Fibroblast of skin of scalp (primary cell): ENCODE measurements at places on chromosomes 7 and 10.
A peak's percentile ranks its signal among the peaks of the same experiment; 100 is the strongest.

DNA sequence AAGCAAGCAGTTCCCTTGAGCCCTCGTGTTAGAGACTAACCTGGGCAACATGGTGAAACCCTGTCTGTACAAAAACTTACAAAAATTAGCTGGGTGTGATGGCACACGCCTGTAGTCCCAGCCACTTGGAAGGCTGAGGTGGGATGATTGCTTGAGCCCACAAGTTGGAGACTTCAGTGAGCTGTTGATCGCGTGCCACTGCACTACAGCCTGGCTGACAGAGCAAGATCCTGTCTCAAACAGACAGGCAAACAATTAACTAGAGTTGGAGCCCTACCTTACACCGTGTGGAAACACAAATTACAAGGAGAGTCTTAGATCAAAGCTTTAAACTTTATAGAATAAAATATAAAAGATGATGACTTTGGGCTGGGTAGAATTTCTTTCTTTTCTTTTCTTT lies 219.5 kb downstream of the CUX1 start:
- no peak for DNase-seq

- no peak for DNase-seq
These were observed 82.3 kb downstream of the LRGUK start for GRCh38 chr7:134209322-134210015.

DNA sequence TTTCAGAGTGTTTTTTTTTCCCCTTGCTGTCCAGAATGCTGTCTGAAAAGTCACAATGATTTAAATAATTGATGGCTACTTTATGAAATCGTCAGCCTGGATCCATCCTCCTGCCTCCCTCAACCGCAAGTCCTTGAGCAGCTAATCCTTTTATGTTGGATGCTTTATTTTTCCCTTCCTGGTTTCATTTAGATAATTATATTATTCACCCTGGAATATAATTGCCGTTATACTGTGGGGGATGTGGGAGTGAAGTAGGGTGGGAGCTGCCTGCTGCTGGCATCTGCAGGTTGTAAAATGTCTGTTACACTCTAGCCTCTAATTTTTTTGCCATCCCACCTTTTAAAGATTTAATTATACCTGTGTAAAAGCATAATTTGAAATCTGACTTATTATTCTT lies 290.5 kb upstream of the LRGUK start:
- no peak for DNase-seq

DNA sequence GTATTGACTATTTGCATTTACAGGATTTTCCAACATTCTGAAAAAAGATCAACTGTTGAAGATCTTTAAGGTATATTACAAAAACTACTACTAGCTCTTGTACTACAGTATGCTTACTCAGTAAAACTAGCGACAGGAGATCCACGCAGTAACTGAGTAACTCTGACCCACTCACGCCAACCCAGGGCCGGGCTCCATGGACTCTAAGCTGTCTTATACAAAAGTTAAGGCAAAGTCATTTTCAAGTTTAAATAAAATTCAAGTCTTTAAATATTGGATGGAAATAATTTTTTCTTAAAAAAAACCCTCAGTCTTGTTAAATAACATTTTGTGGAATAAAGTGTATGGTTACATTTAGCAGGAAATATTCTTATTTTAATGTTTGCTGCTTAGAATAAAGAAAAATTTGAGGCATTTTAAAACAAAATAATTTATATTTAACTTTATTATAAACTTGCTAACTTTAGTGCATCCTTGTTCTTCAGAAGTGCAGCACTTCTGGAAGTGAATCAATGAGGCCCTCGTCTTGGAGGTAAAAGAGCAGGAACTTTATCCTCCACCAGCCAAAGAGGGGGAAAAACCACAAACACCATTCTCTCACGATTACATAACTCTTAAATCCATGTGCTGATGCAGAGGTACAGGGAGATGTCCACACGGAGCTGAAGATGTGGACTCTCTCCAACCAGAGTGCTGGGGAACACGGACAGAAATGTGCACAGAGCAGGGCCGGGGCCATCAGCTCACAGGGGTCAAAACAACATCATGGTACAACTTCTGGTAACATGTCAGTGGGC lies 119.9 kb downstream of the LARP4B start:
- no peak for DNase-seq

GRCh38 chr10:4474829-4475228 lies 351.2 kb upstream of the AKR1E2 start:
- no peak for DNase-seq

GRCh38 chr7:34807548-34808340 lies 149.7 kb downstream of the NPSR1 start:
- no peak for DNase-seq

GRCh38 chr7:47435889-47436312 lies 146.0 kb downstream of the TNS3 start:
- DNase-seq: peak; percentile 91

DNA sequence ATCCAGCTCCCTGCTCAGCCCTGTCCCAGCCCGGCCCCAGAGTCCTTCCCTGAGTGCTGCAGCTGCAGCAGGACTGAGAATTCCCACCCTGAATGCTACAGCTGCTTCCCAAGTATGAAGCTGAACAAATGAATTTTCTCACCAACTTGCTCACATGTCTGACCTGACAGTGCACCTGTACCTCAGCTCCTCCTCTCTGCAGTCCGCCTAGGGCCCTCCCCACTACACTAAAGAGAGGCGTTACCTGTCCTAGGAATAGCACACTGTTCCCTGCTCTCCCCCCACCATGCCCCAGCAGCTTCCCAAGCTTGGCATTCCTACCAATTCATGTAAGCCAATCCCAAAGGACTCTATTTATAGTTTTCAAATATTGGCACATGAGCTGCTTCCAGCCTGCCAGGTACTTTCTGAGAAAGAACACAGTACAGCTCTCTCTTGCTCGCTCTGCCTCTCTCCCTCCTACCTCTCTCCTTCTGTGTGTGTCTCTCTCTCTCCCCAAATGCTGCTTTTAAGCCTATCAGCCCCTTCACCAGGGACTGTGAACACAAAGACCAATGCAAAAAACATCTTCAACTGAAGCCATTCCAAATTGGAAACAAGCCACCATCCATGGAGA lies 400.1 kb downstream of the TNS3 start:
- no peak for DNase-seq

- peak; percentile 41 for DNase-seq
These were observed 171.2 kb upstream of the TNRC18 start for GRCh38 chr7:5594616-5595544.

GRCh38 chr7:158705234-158705850 lies 738 bp upstream of the NCAPG2 start:
- no peak for DNase-seq

- DNase-seq: no peak
These were observed 797 bp upstream of the STMP1 start for GRCh38 chr7:135661311-135662122.

DNA sequence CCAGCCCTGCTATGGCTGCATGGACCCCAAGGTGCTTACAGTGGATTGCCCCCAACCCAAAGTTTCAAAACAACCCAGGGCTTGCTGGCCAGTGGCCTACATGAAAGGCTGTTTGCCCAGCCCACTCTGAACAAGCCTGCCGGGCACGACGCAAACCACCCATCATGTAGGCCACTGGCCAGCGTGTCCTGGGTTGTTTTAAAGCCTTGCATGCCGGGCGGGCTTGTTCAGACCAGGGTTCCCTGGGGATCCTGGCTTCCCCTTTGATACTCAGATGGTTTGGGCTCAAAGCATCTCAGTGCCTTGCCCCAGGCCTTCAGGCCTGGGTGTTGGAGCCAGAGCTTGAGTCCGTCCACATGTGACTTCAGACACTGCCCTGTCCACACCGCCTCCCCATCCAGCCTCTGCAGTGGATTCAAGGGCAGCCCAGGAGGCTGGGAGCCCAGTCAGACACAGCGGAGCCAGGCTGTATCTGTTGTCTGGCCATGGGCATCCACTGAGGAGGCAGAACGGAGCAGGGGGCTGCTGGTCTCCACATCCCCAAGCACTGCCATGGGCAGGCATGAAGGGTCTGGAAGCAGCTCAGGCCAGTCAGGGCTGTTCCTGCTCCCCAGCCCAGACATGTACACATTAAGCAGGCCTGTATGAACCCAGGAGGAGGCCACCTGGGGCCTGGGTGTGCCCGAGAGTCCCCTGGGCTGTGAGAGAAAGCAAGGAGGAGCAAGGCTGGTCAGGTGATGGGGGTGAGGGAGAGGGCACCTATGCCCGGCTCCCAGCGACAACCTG lies 4.0 kb upstream of the ADIRF start:
- DNase-seq: no peak

- no peak for DNase-seq
These were observed 1.5 kb downstream of the PVRIG start for GRCh38 chr7:100221231-100221718.

DNA sequence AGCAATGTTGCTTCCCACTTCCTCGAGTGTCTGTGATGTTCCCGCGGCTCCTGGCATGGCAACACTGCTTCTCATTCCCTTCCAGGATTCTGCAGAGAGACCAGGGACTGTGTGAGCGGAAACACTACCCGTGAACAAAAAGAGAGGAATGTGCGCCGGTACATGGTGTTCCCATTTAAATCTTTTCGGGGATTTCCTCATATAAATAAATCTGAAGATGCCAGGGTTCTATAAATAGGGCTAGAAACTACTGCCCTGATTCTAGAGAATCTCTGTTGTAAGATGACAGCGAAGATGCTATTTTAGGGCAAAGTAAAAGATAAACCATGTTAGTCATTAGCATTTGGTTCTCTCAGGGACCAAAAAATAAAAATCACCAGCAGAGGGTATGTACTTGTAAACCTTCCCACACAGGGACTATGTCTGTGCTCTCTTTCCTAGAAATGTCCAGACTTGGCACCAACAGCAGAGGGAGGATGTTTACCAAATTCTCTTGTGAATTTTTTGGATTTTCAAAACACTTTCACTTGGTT lies 92.2 kb upstream of the DDC start:
- peak; percentile 40 for DNase-seq

DNA sequence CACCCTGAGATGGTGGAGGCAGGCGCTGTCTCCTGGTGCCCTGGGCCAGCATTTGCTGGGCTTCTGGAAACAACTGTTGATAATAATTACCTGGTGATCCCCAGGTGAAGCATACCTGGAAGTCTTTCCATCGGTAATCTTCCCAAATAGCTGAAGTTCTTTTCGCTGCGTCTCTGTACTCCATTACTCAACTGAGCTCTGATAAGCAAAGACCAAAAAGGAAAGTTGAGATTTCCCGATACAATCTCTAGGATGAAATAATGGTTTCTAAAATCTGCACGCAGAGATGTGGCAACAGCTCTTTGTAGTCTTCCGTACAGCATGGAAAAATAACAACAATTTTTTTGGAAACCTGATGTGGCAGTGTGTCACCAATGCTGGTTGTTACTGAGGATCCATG lies 226.5 kb downstream of the GATA3 start:
- no peak for DNase-seq

- DNase-seq: no peak
These were observed 26.2 kb upstream of the ZNF467 start for GRCh38 chr7:149799397-149800168.

DNA sequence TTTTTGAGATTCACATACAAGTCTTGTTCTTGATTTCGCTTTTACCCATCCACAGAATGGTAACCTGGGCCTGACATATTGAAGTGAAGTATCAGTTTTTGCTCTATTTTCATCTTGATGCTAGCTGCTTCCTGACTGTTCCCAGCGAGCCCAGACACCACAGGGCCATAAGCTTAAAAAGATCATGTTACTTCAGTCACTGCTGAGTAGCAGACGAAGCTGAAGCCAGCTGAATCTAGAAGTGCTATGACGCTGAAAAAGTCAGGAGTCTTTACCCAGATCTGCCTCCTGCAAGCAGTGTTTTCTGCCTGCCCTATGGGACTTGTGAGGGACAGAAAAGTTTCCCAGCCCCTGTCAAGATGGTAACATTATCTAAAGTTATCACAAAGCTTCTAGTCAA lies 2.7 kb upstream of the PRXL2A start:
- no peak for DNase-seq
